ENCODE measurements at places on chromosomes 12 and 14.

- DNase-seq: no peak
Measured at GRCh38 chr12:74889563-74890236, 319.9 kb downstream of the KCNC2 start.

DNA sequence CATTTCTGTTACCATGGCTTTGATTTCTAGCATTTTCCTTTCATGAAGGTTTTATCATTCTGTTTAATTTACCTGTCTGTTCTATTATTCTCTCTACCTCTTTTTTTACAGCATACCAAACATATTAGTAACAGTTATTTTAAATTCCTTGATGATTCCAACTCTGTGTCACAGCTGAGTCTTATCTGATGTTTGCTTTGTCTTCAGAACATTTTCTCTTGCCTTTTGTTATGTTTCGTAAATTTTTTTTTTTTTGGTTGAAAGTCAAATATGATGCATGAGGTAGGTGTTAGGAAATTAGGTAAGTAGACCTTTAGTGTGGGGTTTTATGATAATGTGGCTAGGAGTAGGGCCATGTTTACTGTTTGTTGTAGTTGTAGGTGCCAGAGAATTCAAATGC is 496.4 kb downstream of the FOXG1 start:
- DNase-seq: no peak

- no peak for DNase-seq
Measured at GRCh38 chr14:59754256-59754655, 116.3 kb downstream of the RTN1 start.

- no peak for DNase-seq
Measured at GRCh38 chr12:90987101-90987500, 17.7 kb downstream of the EPYC start.

DNA sequence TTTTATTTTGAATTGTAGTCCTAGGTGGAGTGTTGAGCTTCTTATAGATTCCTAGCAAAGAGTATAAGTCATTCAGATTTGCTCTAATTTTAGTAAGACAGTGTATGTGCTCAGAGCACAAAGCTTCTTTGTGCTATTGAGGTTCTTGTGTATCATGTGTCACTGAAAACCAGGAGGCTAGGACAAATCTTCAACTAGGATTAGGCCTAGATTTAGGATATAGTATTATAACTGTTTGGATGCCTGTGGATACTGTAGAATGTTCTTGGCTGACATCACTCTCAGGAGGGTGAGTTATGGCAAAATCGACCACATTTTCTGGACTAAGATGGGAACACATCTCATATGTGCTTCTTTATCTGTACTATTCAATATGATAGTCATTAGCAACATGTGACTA is 86.5 kb downstream of the DHRS2 start:
- no peak for DNase-seq

DNA sequence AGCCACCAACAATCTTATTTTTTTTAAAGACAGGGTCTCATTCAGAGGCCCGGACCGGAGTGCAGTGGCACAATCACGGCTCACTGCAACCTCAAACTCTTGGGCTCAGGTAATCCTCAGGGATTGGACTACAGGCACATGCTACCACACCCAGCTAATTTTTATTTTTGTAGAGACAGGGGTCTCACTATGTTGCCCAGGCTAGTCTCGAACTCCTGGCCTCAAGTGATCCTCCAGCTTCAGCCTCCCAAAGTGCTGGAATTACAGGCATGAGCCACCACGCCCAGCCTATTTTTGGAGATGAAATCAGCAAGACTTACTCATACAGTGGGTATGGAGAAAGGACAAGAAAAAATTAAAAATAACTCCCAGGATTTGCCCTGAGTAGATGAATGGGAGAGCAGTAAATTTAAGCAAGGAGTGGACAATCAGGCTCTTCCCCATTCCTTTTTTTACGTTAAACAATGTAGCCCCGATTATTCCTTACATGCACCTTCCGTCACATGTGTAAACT is 13.2 kb downstream of the FMNL3 start:
- DNase-seq: no peak

DNA sequence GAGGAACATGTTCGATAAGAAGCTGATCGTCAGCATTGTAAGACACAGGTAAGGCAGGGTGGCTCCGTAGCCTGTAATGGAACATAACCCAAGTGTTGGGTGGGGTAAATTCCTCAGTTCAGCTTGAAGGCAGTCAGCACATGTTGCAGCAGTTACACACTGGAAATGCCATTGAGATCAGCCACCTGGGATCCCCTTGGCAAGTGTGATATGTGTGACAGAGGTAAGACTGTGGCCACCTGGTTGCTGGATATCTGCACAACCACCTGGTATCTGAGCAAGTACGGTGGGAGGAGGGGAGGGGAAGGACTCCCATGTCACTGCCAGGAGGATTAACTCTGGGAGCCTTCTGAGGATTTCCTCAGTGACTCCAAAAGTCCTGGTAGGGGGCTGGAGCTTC is 158.0 kb upstream of the CAND1 start:
- DNase-seq: no peak

GRCh38 chr12:47272412-47273190 is 192.8 kb upstream of the AMIGO2 start:
- DNase-seq: no peak

GRCh38 chr14:50398189-50398580 is 1.5 kb upstream of the CDKL1 start:
- DNase-seq: no peak

DNA sequence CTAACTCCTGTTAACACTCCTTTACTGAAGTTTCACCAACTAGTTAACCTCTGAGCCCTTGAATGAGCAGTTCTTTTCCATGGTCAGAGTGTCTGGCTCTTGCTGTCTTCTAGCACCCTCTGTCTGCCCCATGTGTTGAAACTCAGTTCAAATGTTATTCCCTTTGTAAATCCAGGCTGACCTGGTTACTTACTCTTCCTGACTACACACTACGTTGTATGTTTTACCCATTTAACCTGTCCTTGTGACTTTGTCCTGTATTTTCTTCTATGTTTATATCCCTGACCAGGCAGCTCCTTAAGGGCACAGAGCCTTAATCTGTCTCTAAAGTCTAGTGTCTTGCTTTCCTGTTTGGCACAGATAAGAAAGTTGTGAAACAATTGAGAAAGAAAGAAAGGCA is 389.0 kb upstream of the RPL10L start:
- DNase-seq: no peak

DNA sequence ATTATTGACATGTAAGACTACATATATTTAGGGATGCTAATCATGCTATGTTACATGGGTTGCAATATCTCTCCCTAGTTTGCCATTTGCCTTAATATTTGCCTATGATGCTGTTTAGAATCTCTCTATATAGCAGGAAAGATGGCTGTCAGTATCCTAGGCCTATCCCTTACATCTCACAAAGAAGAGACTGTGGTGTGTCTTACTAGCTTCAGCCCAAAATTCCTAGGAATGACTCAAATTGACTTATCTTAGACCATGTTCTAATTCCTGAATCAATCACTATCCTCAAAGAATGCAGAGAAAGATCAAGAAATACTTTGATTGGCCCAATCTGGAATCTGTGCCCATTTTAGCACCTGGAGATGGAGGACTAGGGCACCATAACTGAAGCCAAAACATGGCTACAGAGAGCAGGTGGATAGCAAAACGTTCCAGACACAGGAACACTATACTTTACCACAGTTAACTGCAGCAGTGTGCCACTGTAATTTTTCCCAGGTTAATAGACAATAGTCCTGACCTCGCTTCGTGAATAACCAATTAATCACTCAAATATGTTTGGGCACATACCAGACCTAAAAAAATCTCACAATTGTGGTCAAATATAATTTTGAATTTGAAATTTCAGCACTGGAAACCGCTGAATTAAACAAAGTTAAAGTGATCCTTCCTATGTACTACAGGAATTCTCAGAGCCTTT is 32.7 kb upstream of the GLIPR1 start:
- DNase-seq: no peak

GRCh38 chr14:87041290-87042020 is 951.5 kb downstream of the GALC start:
- no peak for DNase-seq

Data from activated T-cell treated with anti-CD3 and anti-CD28 coated beads, Interleukin-2, amount 50 U/mL, for 72 hours (primary cell).